Mesothelial cell of epicardium (in vitro differentiated cells): ENCODE measurements at places on chromosomes 3 and 15.

- DNase-seq = no peak
Observed at GRCh38 chr3:41583014-41583413, 378.9 kb downstream of the ULK4 start.

DNA sequence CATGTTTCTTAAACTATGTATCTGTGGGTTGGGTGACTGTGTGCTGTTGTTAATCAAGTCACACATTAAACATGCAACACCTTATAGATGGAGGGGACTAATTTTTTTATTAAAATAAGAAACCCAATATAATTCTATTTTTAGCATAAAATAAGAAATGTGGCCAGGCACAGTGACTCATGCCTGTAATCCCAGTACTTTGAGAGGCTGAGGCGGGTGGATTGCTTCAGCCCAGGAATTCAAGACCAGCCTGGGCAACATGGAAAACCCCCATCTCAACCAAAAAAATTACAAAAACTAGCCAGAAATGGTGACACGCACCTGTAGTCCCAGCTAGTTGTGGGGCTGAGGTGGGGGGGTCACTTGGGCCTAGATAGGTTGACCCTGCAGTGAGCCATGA, 1021.0 kb downstream of the EPHA3 start:
- no peak for DNase-seq

GRCh38 chr3:144840866-144841265, 869.2 kb downstream of the DIPK2A start:
- no peak for DNase-seq

GRCh38 chr15:96411056-96412031, 80.8 kb downstream of the NR2F2 start:
- DNase-seq = no peak

GRCh38 chr15:64379216-64379960, 1.9 kb downstream of the PCLAF start:
- no peak for DNase-seq

DNA sequence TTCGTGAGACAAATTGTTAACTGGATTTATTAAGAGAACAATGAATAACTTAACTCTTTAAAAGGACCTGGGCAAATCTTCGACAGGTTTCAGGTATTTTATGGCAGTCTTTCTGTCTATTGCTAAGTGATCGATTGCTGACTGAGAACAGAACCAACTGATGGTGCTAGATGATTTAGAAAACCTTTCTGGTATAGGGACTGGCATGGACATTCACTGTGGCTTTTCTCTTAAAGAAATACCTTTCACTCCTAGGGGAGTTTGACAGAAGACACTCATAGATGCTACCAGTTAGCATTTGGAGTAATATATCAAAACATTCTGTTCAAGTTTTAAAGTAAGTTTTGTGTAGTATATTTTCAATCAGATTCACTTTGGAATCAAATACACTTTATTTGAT, 654 bp downstream of the PPARG start:
- no peak for DNase-seq
